ENCODE measurements at places on chromosomes 2 and 18. TPM values are rescaled to one million over a fixed set of nuclear protein-coding genes. Genes with fewer than 3 reads are reported as not detected.

- H3K36me3 ChIP-seq = no peaks in the 10 kb centered on the region
- no peaks in the 10 kb centered on the region for H3K27me3 ChIP-seq
- H3K27ac ChIP-seq = no peak overlapping the region
- DNase-seq = no peak
- no peak overlapping the region for H3K4me3 ChIP-seq
These were observed 50.5 kb downstream of the ZNF516 start for GRCh38 chr18:76444446-76445105.

- no peaks in the 10 kb centered on the region for H3K36me3 ChIP-seq
- H3K27me3 ChIP-seq = no peaks in the 10 kb centered on the region
- H3K27ac ChIP-seq = no peak overlapping the region
- no peak for DNase-seq
- no peaks in the 10 kb centered on the region for H3K4me1 ChIP-seq
These were observed 186.7 kb downstream of the PARD3B start for GRCh38 chr2:204732019-204732418.

GRCh38 chr2:128623776-128624761 is 305.4 kb upstream of the HS6ST1 start:
- H3K36me3 ChIP-seq = no peaks in the 10 kb centered on the region
- H3K4me1 ChIP-seq = no peaks in the 10 kb centered on the region
- DNase-seq = no peak

DNA sequence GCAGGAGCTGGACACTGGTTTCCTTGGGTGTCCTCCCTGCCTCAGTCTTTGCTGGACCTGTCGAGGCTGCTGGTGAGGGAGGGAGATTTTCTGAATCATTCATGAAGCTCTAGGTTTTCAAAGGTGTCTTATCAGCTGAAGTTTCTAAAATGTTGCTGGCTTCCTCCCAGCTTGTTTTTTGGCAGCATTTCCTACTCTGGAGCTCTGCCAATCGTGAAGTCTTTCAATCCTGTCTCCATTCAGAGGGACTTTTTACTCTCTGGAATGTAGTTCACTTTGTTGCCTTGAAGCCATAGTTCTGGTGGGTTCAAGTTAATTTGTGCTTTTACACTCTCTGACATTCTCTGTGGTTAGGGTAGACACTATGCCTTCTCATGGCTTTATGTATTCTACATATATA is 23.9 kb downstream of the SNTG2 start:
- no peaks in the 10 kb centered on the region for H3K36me3 ChIP-seq
- no peaks in the 10 kb centered on the region for H3K27me3 ChIP-seq
- DNase-seq = no peak
- no peak overlapping the region for H3K4me3 ChIP-seq
- H3K27ac ChIP-seq = no peak overlapping the region

DNA sequence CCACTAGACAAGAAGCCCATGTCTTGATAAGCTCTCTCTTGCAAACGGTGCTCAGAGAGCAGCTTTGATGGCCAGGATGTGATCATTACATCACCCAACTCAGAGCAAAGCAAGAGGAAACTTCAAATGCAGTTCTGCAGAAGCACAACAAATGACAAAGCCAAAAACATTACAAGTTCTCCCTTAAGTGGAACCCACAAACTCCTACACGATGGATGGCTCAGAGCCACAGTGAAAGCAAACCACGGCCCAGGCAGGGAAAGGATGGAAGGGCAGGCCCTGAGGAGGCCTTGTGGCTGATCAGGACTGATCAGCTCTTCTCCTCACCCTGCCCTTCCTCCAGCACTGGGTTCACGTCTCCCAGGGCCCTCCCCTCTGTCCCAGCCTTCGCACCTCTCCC is 326.4 kb downstream of the EIPR1 start:
- H3K4me3 ChIP-seq = no peak overlapping the region
- peaks cover 3% of the 10 kb centered on the region for H3K27me3 ChIP-seq
- H3K27ac ChIP-seq = no peak overlapping the region
- H3K4me1 ChIP-seq = no peaks in the 10 kb centered on the region
- H3K36me3 ChIP-seq = no peaks in the 10 kb centered on the region

- H3K4me1 ChIP-seq = no peaks in the 10 kb centered on the region
- DNase-seq = peak; percentile 5
- no peak overlapping the region for H3K4me3 ChIP-seq
These were observed 71.3 kb upstream of the PID1 start for GRCh38 chr2:229342376-229342775.

DNA sequence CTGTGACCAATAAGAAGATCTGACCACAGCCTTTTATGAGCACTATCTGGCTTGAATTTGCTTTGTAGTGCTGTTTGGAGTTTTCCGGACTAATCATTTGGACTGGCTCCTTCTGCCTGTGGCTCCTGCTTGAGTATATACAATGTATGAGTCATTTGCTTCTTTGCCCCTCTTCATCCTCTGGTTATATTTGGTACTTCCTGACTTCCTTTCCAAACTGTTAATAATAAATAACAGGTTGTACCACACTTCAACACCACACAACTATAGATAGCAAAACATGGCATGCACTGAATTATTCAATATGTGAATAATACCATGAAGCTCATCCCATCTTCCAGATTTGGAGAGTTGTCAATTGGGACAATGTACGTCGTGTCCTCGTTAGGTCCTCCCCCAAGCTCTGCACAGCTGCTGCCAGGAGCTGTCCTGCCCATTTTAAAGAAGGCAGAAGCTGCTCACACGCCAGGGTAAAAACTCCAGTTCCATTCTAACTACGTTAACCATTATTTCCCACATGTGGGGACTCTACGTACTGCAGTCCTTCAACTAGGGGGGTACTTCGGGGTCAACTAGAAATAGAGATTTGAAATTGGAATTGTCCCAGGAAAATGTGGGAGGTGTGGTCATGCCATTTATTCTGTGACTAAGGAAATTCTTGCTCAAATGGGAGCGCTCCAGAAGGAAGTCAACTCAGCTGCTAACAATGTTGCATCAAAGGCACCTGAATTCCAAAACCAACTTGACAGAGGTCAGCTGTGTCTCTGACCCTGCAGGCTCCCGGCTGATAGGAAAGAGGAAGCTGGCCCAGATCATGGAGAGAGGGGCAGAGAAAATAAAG is 38.1 kb downstream of the ST8SIA5 start:
- no peak overlapping the region for H3K4me3 ChIP-seq
- no peaks in the 10 kb centered on the region for H3K27me3 ChIP-seq
- DNase-seq = peak; percentile 58
- no peaks in the 10 kb centered on the region for H3K4me1 ChIP-seq
- H3K27ac ChIP-seq = no peak overlapping the region

IL1RL2 gene
- total RNA-seq = not detected

DNA sequence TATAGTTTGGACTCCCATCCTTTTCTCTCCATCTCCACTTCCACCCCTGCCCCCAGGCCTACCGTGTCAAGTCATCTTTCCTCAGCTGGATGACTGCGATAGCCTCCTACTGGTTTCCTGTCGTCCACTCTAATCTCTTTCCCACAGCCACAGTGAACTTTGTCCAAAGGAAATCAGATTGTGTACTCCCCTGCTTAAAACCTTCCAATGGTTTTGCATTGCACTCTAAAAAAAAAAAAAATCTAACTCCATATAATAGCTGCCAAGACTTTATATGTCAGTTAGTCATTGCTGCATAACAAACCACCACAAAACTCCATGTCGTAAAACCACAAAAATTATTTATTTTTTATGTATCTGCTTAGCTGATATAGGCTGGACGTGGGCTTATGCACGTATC is 160.2 kb upstream of the CCDC68 start:
- DNase-seq = no peak
- H3K4me3 ChIP-seq = no peak overlapping the region
- H3K27ac ChIP-seq = no peak overlapping the region
- no peaks in the 10 kb centered on the region for H3K36me3 ChIP-seq
- no peaks in the 10 kb centered on the region for H3K27me3 ChIP-seq

DNA sequence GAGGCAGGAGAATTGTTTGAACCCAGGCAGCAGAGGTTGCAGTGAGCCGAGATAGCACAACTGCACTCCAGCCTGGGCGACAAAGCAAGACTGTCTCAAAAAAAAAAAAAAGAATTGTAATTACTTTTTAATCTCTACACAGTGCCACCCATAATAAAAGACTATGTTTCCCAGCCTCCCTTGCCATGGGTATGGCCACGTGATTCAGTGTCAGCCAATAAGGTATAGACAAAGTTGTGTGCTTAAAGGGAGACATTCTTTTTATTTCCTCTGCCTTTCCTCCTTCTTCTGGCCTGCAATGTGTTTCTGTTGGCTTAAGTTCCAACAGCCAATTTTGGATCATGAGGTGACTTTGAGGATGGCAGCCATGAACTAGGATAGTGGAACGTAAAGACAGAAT is 406.9 kb downstream of the LNPK start:
- H3K27me3 ChIP-seq = no peaks in the 10 kb centered on the region
- no peaks in the 10 kb centered on the region for H3K36me3 ChIP-seq

DNA sequence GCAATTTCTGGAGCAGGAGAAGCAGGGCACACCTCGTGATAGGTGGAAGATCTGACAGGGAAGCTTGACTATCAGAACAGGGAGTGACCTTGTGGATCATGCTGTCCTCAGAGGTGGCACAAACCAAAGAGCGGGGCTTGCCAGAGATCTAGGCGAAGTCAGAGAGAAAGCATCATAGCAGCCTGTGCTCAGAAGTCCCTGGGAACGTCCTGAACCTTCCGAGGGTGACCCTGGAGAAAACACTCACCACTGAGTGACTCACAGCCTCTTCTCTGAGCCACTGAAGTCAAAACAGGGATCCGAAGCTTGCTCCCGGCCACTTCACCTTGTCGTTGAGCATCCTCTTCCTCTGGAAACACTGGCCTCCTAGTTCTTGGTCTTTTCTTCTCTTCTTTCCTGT is 56.7 kb downstream of the IL1R2 start:
- no peak overlapping the region for H3K27ac ChIP-seq
- H3K36me3 ChIP-seq = no peaks in the 10 kb centered on the region
- H3K4me1 ChIP-seq = no peaks in the 10 kb centered on the region
- no peak overlapping the region for H3K4me3 ChIP-seq
- no peak for DNase-seq

GRCh38 chr2:201433394-201433995 is 17.8 kb downstream of the TRAK2 start:
- no peaks in the 10 kb centered on the region for H3K27me3 ChIP-seq
- H3K36me3 ChIP-seq = no peaks in the 10 kb centered on the region
- H3K4me1 ChIP-seq = no peaks in the 10 kb centered on the region
- H3K4me3 ChIP-seq = no peak overlapping the region

- H3K4me1 ChIP-seq = no peaks in the 10 kb centered on the region
- no peak overlapping the region for H3K27ac ChIP-seq
- DNase-seq = no peak
- H3K36me3 ChIP-seq = no peaks in the 10 kb centered on the region
These were observed 168.4 kb downstream of the LTBP1 start for GRCh38 chr2:33115196-33115595.

SCN1A gene
- not detected for total RNA-seq

- H3K36me3 ChIP-seq = no peaks in the 10 kb centered on the region
These were observed 56.8 kb upstream of the HS6ST1 start for GRCh38 chr2:128375454-128375853.

- peaks cover 2% of the 10 kb centered on the region for H3K36me3 ChIP-seq
- H3K4me3 ChIP-seq = peak overlapping the region; percentile 90
- no peaks in the 10 kb centered on the region for H3K27me3 ChIP-seq
- H3K4me1 ChIP-seq = peaks cover 11% of the 10 kb centered on the region
- peak overlapping the region; percentile 99 for H3K27ac ChIP-seq
- DNase-seq = no peak
These were observed 402 bp downstream of the OSGEPL1 start for GRCh38 chr2:189762229-189762550.

DNA sequence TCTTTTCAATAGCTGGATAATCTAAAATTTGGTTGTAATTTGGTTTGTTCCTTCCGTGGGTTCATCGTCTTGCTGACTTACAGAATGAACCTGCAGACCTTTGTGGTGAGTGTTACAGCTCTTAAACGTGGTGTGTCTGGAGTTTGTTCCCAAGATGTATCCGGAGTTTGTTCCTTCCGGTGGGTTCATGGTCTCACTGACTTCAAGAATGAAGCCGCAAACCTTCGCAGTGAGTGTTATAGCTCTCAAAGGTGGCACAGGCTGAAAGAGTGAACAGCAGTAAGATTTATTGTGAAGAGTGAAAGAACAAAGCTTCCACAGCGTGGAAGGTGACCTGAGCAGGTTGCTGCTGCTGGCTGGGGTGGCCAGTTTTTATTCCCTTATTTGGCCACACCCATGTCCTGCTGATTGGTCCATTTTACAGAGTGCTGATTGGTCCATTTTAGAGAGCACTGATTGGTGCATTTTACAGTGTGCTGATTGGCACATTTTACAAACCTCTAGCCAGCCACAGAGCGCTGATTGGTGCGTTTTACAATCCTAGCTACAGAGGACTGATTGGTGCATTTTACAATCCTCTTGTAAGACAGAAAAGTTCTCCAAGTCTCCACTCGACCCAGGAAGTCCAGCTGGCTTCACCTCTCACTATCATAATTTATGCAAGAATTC is 16.6 kb downstream of the RALB start:
- no peak for DNase-seq
- no peaks in the 10 kb centered on the region for H3K36me3 ChIP-seq
- no peaks in the 10 kb centered on the region for H3K27me3 ChIP-seq

DNA sequence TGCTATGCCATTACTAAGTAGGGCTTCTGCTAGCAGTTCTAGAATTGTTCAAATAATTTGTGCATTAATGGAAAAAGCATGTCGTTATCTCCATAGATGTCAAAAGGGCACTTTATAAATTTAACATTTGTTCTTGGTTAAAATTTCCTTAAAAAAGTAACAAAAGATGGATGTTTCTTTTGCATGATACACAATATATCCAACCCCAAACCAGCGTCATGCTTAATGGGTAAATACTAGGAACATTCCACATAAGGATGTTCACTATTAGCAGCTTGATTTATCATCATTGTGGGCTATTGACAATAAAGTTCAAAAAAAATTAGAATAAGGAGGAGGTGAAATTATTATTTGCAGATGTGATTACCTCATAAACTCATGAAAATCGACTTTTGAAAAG is 79.7 kb downstream of the GREB1L start:
- no peak overlapping the region for H3K27ac ChIP-seq
- no peak overlapping the region for H3K4me3 ChIP-seq
- H3K4me1 ChIP-seq = no peaks in the 10 kb centered on the region
- no peak for DNase-seq

- no peaks in the 10 kb centered on the region for H3K27me3 ChIP-seq
- no peak overlapping the region for H3K27ac ChIP-seq
- H3K4me1 ChIP-seq = peaks cover 40% of the 10 kb centered on the region
These were observed 7.7 kb upstream of the ARID5A start for GRCh38 chr2:96528700-96529375.

GRCh38 chr2:45643543-45644542 is 7.6 kb upstream of the PRKCE start:
- no peaks in the 10 kb centered on the region for H3K36me3 ChIP-seq
- peak overlapping the region; percentile 76 for H3K4me3 ChIP-seq
- no peak for DNase-seq
- H3K27ac ChIP-seq = peak overlapping the region; percentile 75
- no peaks in the 10 kb centered on the region for H3K4me1 ChIP-seq
- H3K27me3 ChIP-seq = peaks cover 6% of the 10 kb centered on the region

- no peaks in the 10 kb centered on the region for H3K27me3 ChIP-seq
- no peak overlapping the region for H3K4me3 ChIP-seq
- H3K4me1 ChIP-seq = no peaks in the 10 kb centered on the region
- DNase-seq = no peak
- no peak overlapping the region for H3K27ac ChIP-seq
These were observed 249.0 kb downstream of the ZEB2 start for GRCh38 chr2:144270951-144271350.

All from Panc1 (cell line).